NCI-H1048 (cell line): ENCODE measurements at places on chromosomes 4 and X.

GRCh38 chr4:47383829-47384427 is 79.6 kb downstream of the COMMD8 start:
- DNase-seq = peak; percentile 29

GRCh38 chr4:14155803-14156202 is 528.3 kb upstream of the BOD1L1 start:
- DNase-seq = no peak

DNA sequence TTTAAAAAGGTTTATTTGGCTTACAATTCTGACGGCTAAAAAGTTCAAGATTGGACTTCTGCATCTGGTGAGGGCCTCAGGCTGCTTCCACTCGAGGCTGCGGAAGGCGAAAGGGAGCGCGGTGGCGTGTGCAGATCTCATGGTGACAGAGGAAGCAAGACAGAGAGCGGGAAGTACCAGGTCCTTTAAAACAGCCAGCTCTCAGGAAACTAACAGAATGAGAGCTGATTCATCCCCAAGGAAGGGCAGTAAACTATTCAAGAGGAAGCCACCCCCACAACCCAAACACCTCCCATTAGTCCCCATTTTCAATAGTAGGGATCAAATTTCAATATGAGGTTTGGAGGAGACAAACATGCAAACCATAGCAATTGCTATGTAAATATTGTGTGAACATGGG is 2144.2 kb upstream of the AGA start:
- no peak for DNase-seq

DNA sequence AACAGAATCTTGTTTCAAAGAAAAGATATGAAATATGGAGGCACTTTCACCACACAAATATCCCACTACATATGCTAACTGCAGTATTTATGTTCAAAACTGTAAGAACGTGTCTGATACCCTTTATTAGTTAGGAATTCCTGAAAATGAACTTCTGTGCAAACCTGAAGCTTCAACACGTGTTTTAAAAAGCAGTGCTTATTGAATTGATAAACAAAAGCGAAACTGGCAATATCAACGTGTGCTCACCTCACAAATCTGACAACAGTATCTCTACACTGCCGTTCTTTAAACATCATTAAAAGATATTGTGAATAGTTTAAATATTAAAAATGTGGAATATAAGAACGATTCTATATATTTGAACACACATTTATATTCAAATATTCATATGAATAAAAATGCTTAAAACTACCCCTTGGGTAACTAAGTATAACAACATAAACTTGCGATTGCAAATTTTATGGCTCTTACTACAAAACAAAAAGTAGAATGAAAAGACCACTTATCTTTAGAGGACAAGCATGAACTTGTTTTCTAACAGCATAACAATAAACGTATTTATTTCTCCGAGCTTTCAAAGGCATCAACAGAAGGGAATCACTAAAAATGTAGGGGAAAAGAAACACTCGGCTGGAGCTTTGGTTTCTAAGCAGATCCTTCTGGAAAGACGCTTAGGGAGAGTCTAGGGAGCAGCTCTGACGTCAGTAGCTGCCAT is at the start of gene LRP2BP:
LRP2BP (minus strand) TSS at position 687 of the 718 bp plus-strand sequence. CDS start 17,738 bp downstream, outside the sequence.
- no peak for DNase-seq

DNA sequence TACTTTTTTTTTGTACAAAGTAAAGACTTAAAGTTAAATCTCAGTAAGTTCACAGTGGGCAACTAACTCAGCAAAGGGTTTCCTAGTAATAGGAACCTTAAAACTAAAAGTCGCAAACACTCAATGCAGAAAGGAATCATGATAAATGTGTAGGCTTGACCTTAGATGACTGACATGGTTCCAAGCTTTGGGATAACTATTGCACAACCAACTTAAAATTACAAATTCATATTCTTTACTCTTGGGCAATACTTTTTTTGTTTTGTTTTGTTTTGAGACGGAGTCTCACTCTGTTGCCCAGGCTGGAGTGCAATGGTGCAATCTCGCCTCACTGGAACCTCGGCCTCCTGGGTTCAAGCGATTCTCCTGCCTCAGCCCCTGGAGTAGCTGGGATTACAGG is 8.2 kb downstream of the ELOVL6 start:
- DNase-seq = no peak

GRCh38 chr4:182294451-182294850 is 51.2 kb downstream of the TENM3 start:
- no peak for DNase-seq

- DNase-seq = no peak
Observed at GRCh38 chr4:14967982-14968381, 34.3 kb upstream of the CPEB2 start.

- DNase-seq = no peak
Observed at GRCh38 chr4:78659264-78659663, 107.7 kb downstream of the ANXA3 start.

- DNase-seq = no peak
Observed at GRCh38 chr4:73908965-73909364, 39.8 kb downstream of the CXCL1 start.

DNA sequence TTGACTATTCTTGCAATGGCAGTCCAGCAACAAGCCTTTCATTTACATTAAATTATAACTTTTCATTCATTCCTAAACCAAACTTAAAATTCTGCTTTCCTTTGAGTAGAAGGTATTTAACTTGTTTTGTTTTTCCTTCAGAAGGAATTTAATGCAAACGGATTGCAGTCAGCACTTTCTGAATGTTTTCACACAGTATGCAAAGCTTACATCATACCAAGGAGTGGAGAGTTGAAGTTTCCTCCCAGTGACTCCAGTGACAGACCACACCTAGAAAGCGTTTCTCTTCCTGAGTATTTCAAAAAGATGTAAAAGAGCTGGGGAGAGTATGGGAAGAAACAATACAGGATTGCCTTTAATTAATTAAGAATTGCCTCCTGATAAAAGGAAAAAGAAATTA is 8.1 kb downstream of the EPGN start:
- no peak for DNase-seq

DNA sequence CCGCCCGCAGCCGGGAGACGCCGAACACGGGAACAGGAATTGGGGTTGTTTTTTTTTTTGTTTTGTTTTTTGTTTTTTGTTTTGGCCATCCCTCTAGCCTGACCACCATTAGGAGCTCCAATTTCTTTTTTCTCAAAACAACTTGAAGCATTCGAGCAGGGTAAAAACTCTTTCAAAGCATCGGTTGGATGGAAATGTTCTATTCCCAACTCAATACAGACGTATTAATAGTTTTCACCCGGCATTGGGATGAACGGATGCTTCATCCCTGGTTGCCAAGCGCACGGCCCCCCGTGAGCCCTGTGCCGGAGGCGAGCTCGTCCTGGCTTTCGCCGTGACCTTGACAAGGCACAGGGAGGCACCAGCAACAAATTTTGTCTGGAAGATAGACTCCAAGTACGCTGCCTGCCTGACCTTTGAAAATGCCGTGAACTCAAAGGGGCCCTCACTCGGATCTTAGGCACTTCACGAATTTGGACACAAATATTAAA is 352 bp upstream of the MAP3K15 start:
- DNase-seq = no peak

DNA sequence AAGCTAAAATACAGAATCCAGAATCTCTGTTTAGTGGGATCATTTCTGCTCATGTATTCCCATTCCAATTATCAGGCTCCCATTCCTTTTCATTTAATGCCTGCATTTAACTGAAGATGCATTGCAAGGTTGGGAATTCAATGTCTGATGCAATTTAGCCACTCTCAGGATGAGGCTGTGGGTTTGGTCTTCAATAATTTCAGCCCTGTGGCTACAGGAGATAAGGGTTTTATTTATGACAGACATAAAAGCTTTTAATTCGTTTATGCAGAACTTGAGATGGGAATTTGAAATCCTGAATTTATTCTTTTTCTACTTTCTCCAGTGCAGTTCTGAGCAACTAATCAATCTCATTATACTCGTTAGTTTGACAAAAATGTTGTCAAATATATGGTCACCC is 1225.9 kb downstream of the PCDH18 start:
- DNase-seq = no peak

- no peak for DNase-seq
Observed at GRCh38 chrX:14362721-14363120, 166.6 kb upstream of the GLRA2 start.

DNA sequence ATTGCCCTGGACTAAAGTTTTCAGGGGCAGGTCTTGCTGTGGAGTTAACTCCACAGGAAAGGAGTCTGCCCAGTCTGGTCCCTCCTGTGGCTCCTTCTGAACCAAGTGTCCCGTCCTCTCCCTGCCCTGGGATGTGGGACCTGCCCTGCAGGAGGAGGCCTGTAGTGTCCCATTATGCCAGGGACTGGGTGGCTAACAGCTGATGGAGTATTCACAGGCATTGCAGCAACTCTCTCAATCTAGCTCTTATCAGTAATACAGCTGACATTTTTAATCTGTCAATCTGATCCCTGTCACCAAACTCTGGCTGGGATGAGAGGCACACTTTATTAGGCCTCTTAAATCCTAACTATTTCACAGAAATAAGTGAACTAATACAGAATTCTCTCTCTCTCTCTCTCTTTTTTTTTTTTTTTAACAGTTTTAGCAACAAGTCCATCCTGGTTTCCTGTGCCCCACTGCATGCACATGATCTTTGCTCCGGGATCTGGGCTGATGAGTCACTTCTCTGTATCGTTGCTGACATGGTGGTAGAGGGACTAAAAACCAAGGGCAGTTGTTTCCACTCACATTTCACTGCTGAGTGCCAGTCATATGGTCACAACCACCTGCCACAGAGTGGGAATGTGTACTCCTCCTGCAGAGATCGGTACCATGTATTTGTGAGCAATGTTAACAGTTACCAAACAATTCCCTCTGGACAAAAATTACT is 39.1 kb downstream of the HAND2 start:
- no peak for DNase-seq

DNA sequence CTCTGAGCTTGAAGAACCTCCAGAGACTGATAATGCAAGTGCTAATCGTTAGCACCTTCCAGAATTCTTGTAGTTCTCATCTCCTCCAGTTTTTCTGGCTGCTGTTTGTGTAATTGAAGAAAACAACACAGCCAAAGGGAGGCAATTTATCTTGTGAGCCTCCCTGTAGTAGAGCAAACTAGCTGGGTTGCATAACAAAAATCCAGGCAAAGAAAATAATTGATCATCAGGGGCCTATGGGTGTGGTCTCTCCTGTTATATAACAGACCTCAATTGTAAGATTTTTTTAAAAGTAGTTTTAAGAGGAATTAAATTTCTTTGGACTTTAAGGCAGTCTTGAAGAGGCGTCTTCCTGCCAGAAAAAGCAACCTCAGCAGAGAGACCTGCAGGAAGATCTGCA is 817.0 kb downstream of the CENPC start:
- no peak for DNase-seq

DNA sequence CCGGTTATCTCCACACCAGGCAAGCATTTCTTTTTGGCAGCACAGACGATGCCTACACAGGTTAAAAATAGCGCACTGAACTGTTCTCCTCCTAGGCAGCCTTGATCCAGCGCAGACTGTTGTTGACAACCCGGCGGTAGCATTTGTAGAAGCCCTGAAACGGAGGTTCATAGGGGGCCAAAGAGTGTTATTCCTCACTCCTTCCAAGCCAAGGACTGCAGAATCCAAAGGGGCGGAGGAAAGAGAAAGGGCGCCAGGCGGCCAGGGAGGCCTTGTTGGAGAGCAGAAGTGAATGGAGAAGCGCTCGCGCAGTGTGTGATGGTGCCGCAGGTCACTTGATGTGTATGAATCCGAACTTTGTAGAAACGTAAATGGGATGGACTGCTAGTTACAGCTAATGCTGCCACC is 82.7 kb downstream of the TENM3 start:
- DNase-seq = no peak

GRCh38 chr4:73251384-73251783 is 7.2 kb downstream of the ANKRD17 start:
- no peak for DNase-seq

GRCh38 chrX:9465380-9466123 is 694 bp downstream of the TBL1X start:
- DNase-seq = no peak

DNA sequence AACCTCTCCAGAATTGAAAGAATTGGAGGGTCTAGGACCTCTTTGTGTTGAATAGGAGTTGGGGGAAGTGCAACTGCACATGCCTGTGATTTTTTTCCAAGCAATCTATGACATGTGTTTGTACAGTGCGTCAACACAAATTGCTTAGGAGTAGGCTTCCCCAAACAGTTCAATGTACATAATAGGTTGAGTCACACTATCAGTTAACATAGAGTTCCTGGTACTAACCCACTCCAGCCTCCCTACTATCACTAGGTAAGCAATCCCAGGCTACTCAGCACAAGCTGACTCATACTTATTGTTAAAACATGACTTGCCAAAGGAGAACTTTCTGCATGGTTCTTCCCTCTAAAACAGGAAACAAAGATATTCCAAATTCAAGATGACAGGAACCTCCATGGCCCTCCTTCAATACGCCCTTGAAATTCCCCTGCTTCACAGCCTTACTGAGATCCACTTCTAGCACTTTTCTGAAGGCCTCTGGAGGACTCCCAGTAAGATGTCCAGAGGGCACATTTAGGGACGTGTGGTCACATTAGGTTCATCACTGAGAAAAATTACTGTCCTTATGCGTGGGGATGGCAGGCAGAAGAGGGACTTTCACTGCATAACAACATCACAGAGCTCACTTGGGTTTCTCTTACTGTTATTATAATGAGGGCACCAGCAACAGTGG is 8.4 kb upstream of the VSIG1 start:
- DNase-seq = no peak

DNA sequence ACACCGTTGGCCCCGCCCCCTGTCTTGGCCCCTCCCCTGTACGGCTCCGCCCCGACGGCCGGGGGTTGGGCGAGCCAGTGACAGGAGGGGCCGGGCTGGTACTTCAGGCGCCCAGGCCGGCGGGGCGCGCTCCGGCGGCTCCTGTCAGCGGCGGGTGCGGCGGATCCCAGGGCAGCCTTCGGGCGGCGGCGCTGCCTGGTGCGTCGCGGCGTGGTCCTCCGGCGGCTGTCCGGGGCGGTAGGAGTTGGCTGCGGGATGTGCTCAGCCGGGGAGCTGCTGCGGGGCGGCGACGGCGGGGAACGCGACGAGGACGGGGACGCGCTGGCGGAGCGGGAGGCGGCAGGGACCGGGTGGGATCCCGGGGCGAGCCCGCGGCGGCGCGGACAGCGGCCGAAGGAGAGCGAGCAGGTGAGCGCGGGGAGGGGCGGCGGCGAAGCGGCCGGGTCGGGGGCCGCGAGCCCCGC is at the start of gene FAM241A:
FAM241A (plus strand) TSS at position 129 of the 464 bp plus-strand sequence; CDS start at position 256, 127 bp downstream.
- peak; percentile 17 for DNase-seq

DNA sequence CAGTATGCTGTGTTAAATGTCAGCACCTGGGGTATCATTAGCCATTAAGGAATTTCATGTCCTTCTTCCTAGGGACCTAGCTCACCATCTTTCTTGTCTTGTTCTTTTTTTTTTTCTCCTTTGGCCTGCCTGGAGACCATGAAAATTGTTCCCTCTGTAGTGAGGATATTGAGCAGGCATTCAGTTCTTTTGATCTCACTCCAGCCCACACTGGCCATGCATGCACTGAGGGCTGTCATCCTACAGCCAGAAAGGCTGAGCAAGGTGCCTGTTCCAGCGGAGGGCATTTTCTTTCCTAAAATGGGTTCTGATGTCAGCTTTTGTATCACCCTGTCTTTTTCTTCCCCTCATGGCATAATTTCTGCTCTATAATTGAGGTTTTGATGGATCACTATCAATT is 275.9 kb upstream of the HAND2 start:
- DNase-seq = no peak

GRCh38 chr4:180650273-180650672 is 1592.9 kb upstream of the TENM3 start:
- no peak for DNase-seq
